ENCODE measurements at places on chromosomes 3 and 15. TPM values are rescaled to one million over a fixed set of nuclear protein-coding genes. Genes with fewer than 3 reads are reported as not detected.

The FGF12 gene
- polyA plus RNA-seq, result 0.11 TPM

The AHSG gene
- not detected for polyA plus RNA-seq

The PLOD2 gene
- polyA plus RNA-seq, result 33.2 TPM

GRCh38 chr15:65048241-65048640, 3.1 kb downstream of the SLC51B start:
- no peak for DNase-seq

GRCh38 chr3:143897576-143898295, 49.5 kb upstream of the SLC9A9 start:
- DNase-seq, result peak; percentile 10

DNA sequence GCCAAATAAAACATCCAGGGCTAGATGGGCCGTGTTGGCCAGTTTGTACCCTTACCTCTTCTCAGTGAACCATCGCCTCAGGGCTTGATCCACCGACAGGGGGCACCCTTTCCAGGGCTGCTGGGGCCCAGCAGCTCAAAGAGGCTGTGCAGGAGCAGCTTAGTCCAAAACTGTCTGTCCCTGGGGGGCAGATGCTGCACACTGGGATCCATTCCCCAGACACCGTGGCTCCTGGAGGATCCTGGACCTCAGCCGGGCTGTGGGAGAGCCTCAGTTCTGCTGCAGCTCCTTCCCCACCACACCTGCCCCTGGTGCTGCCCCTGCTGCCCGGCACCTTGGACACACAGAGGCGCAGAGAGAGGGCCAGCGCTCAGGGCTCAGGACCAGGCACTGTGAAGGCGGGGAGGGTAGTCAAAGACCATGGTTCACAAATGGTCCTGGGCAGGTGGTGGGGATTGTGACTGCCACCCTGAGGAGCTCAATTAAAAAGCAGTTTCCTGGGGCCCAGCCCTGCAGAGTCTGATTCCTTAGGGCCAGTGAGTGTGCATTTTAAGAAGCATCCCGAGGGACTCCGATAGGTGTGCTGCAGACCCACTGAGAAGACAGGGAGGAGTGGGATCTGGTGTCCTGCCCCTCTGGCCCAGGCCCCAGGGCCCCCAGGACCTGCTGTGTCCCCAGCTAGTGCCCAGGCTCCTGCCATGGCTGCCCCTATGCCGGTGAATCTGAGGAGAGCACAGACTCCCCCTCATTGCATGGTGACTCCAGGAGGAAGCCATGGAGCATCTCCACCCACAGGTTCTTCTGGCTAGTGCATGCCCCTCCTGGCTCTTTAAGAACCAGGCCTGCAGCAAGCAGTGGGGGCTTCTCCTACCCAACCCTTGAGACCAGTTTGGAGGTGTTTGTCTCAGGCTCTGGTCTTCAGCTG, 86.5 kb upstream of the PRR20G start:
- no peak for DNase-seq

GRCh38 chr3:116265320-116265695, 180.0 kb downstream of the LSAMP start:
- no peak for DNase-seq

DNA sequence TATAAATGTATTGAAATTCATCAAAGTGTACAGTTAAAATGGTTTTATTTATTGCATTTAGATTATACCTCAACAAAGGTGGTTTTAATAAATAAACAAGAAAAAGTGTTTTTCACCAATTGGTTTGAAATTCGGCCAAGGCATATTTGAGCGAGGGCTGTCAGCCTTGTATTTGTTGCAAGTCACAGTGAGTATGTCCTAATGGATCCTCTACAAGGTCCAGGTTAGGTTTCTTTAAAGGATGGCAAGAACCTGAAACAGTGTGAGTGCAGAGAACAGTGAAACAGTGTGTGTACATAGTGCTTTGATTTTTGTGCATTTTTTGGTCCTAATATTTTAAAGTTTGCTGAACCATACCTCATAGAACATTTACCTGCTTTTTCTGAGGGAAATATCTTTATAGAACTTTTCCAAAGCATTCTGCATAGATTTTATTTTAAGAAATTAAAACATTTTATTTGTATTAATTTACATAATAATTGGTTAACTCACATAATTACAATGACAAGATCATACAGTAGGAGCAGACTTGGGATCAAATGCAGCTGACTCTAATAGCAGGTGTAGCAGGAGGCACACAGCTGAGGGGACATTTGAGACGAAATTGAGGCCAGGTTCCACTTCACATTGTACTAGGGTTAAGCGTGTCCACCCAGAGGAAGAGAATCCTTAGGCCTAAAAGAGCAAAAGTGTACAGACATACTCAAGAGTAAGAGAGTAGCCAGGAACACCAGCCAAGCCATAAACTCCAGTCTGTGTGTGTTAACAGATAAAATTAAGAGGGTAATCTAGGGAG, 428.8 kb upstream of the TPRG1 start:
- DNase-seq, result no peak

DNA sequence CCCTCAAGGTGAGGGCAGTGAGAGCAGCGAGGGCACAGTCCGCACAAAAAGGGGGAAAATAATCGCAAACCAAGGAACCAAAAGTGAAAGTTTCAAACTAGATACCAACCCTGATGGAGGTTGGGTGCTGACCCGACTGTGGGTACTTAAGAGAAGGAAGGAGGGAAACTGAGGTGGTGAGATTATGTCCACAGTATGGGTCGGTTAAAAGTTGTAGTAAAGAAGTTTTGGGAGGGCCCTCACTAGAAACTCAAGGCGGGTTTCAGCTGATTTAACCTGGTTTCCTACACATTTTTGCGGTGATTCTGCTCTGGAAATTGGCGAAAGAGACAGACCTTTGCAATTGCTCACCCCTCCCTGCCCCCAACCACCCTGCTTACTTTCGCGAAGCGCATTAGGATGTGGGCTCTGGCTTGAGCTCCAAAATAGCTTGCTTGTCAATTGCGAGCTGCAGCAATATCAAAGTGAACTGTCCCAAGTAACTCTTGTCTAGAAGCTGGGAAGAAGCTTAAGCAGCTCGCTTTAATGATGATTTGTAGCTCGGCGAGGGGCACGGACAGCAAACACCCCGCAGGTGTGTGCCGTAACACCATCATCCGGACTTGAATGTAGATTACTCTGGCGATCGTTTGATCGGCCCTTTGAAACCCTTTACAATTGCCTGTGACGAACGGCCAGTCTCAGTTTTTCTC, 15.8 kb downstream of the SOX2 start:
- DNase-seq, result no peak

- DNase-seq, result no peak
Observed at GRCh38 chr15:101391431-101391830, 96.4 kb upstream of the SNRPA1 start.

GRCh38 chr15:90479656-90480055, 50.1 kb upstream of the CRTC3 start:
- DNase-seq, result no peak

DNA sequence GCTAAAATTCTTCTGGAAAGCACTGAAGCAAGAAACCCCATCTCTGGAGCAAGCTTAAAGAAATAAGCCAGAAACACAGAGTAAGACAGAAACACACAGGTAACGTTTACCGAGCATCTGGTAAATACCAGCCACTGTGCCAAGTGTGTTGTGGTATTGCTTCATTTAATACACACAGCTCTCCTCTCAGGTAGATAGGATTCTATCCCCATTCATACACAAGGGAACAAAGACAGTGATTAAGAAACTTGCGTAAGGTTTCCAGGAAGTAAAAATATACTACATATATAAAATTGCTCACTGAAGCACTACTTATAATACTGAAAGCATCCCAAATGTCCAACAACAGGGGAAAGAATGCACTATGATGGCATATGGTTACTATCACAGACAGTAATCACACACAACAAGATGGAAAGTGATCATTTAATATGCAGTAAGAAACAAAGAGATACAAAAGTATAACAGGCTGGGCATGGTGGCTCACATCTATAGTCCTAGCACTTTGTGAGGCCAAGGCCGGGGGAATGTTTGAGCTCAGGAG, 27.5 kb downstream of the TAMM41 start:
- no peak for DNase-seq

GRCh38 chr3:11718637-11719405, 75.1 kb upstream of the VGLL4 start:
- DNase-seq, result no peak

All from BJ (cell line).